Left renal cortex interstitium (tissue), 4 donors: ENCODE measurements at places on chromosomes 3 and 15. TPM values are rescaled to one million over a fixed set of nuclear protein-coding genes. Genes with fewer than 3 reads are reported as not detected.

DNA sequence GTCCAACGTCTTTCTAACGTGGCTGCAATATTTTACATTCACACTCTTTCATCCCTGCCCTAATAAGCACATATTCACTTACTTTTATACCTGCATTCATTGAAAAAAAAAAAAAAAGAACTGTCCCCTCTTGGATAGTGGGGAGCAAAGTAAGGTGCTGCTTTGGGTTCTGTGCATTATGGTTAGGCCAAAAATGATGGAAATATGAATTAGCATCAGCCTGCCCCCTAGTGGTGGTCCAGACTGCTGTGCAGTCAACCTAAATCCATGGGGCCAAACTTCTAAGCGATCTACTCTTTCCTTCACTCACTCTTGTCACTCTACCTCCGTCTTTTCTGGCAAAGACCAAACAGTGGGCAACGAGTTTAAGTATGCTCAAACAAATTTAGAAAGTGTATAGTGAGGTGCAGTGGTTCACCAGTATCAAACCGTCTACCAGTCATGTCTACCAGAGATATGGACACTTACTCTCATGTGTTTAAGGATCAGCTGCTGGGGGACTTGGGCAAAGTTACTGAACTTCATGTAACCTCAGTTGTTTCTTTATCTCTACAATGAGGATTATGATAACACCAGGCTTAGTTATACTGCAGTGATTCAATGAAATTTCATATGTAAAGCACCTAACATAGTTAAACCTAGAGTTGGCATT lies 61.5 kb upstream of the GRM7 start:
- no peak for DNase-seq

The LMAN1L gene
- not detected for polyA plus RNA-seq

GRCh38 chr15:40146037-40146436 lies 14.8 kb upstream of the BUB1B start:
- DNase-seq: no peak

- no peak for DNase-seq
Observed at GRCh38 chr15:67564021-67564967, 21.8 kb downstream of the MAP2K5 start.

DNA sequence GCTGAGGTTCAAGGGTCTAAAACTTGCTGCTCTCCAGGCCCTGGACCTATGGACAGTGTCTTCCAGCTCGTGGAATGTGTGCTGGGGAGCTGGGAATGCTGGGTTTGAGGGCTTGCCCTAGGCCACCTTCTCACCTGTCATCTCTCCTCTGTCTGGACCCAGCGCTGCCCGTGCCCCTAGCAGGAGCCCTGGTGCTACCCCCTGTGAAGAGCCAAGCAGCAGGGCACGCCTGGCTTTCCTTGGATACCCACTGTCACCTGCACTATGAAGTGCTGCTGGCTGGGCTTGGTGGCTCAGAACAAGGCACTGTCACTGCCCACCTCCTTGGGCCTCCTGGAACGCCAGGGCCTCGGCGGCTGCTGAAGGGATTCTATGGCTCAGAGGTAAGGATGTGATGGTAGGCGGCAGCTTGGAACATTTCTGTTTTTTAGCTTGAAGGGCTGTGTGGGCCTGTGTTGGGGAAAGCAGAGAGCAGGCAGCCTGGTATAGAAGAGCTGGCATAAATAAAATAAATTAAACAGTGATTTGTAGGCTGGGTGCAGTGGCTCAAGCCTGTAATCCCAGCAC lies 5.1 kb downstream of the CHRD start:
- DNase-seq: no peak

DNA sequence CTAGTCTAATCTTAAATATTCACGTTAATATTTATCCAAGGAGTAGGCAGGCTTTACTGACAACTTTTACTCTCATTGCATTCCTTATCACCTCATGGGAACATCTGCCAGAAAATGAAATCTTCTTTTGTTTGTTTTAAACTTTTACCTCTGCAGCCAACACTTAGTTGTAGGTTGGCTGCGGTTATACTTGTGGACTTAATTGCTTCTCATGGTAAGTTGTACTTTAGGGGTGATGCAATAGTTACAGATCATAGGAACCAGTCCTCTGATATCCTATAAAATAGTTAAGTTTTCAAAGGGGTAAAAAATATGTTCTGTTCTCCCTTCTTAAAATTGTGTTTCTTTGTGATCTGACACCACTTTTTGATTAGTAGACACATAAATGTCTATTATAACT lies 321.9 kb downstream of the ZPLD1 start:
- no peak for DNase-seq

The ZNF80 gene
- polyA plus RNA-seq: not detected

The GABPB1 gene
- 32.0 TPM for polyA plus RNA-seq
